Testis (tissue), 5 donors: ENCODE measurements at places on chromosomes 5 and 9.

DNA sequence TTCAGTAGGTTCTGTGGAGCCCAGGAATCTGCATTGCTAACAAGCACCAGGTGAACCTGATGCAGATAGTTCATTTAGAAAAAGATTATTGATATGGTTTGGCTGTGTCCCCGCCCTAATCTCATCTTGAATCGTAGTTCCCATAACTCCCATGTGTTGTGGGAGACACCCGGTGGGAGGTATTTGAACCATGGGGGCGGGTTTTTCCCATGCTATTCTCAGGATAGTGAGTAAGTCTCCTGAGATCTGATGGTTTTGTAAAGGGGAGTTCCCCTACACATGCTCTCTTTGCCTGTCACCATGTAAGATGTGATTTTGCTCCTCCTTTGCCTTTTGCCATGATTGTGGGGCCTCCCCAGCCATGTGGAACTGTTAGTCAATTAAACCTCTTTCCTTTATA is 212.0 kb downstream of the RAB3C start:
- no peak for DNase-seq

GRCh38 chr5:66144834-66145390 is 812 bp downstream of the SREK1 start:
- DNase-seq, result no peak

DNA sequence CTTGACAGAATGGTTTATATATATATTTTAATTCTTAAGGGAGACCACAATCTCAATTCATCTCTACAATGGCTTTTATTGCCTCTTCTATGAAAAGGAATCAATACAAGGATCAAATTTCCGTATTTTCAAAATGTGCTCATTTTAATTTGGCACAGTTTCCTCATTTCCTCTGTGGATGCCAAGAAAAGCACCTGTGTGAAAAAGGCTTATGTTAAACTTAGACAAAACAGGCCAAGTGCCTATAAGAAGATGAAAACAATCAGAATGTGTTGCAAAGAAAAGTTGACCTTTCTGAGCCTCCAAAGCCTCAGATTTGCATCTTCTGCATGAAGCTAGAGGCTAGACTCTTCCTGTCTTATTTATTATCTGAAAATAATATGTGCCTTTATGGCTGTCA is 173.7 kb upstream of the SLC12A2 start:
- DNase-seq, result no peak

GRCh38 chr9:119577881-119578280 is 208.6 kb upstream of the BRINP1 start:
- no peak for DNase-seq

GRCh38 chr9:1639166-1639565 is 376.0 kb upstream of the SMARCA2 start:
- no peak for DNase-seq

DNA sequence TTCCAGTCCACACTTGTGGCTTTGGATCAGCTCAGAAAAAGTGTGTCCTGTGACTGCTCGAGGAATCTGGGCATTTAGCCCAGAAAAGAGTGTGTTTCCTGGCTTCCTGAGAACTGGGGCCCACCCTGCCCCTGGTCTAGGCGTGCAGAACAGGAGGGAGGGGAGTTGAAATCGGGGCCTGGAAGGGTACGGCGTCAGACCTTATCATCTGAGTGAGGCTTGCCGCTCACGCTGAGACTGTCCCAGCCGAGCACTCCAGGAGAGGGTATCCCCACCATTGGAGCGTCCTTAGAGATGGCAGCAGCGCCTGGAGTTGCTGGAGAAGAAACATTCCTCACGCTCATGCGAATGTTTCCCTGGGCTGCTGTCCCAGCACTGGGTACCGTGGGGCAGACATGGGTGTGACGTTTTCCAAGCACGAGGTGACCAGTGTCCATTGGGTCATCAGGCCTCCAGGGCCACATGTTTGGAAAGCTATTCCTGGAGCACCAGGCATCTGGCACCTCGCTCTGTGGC is 22.5 kb downstream of the NEK6 start:
- DNase-seq, result peak; percentile 81

GRCh38 chr9:17870722-17871121 is 291.9 kb downstream of the SH3GL2 start:
- no peak for DNase-seq

DNA sequence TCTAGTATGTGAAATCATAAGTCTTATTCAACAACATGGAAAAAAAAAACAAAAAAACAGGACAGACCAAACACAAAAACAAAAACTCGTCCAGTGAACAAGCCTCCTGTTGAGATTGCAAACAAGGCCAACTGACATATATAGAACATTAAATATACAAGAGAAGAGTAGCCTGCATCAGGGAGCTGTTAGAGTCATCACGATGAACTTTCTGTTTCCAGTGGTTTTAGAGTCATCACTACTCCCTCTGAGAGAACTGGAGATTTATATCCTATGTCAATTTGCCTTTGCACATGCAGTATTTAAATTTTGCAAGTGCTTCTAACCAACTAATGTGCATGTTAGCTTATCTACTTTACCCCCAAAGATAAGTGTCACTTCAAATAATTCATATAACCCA is 9.9 kb downstream of the SNCAIP start:
- no peak for DNase-seq

GRCh38 chr9:134366223-134367031 is 40.2 kb downstream of the RXRA start:
- peak; percentile 95 for DNase-seq

- DNase-seq, result no peak
Observed at GRCh38 chr5:142906863-142907671, 136.9 kb downstream of the ARHGAP26 start.
